Naive thymus-derived CD4-positive, alpha-beta T cell (primary cell): ENCODE measurements at places on chromosomes 4 and X. TPM values are rescaled to one million over a fixed set of nuclear protein-coding genes. Genes with fewer than 3 reads are reported as not detected.

The CWH43 gene
- total RNA-seq = not detected

The GPR78 gene
- total RNA-seq = not detected

The CT45A6 gene
- total RNA-seq = not detected

The EDA2R gene
- 0.62 TPM for total RNA-seq

DNA sequence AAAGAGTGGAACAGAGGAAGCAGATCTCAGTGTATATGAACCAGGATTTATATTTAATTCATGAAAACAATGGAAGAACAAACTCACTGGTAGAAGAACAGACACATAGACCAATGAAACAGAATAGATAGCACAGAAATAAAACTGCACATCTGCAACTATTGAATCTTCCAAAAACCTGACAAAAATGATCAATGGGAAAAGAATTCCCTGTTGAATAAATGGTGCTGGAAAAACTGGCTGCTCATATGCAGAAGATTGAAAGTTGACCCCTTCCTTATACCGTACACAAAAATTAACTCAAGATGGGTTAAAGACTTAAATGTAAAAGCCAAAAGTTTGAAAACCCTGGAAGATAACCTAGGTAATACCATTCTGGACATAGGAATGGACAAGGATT, 391.0 kb downstream of the MAGEB5 start:
- no peak for DNase-seq

DNA sequence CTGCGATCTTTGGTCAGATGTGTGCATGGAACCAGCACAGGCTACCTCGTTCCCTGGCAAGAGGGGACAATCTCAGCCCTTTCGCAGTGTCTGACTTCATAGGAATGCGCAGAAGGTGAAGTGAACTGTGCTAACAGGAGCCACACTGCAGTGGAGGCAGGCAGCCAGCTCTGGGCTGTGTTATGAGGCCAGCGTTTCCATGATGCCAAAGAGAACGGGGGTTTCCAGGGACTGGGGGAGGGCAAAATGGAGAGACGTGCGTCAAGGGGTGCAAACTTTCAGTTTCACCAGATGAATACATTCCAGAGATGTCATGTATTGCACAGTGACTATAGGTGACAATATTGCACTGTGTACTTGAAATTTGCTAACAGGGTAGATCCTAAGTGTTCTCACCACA, 30.4 kb downstream of the CLDN34 start:
- DNase-seq = peak; percentile 64

GRCh38 chr4:4778554-4778953, 80.9 kb upstream of the MSX1 start:
- DNase-seq = no peak

DNA sequence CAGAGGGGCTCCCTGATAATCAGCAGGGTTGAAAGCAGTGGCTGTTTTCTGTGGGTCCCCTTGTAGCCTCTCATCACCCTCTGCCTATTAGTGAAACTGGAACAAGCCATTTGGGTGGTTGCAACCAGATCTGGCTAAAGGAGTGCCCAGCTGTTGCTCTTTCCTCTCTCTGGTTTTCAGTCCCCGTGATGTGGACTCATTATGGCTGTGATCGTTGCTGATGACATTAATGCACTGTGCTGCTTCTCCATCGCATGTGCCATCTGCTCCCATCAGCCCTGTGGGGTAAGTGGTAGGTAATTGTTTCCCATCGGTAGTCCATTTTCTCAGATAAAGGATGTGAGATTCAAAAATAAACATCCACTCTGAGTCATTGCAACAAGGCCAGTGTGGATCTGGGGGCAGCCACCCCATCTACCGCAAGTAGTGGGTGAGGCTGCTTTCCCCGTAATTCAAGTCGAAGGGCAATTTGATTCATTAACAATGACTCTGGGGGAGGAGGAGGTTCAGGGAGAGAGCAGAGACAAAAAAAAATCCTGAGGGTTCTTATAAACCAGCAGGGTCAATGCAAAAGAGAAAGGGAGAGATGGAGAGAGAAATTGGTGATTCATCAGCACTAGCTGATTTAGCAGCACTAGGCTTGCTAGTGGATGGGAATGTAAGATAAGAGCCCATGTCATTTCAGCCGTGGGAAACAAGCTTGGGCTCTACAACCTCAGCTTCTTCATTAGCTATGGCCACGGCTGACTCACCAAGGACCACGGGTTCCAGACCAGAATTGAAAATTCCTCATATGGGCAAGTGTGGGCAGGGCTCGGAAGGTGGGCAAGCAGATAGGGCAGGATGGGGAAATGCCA, 357.8 kb downstream of the MID1IP1 start:
- no peak for DNase-seq

GRCh38 chrX:107677501-107677901, 49.2 kb downstream of the PRPS1 start:
- no peak for DNase-seq

DNA sequence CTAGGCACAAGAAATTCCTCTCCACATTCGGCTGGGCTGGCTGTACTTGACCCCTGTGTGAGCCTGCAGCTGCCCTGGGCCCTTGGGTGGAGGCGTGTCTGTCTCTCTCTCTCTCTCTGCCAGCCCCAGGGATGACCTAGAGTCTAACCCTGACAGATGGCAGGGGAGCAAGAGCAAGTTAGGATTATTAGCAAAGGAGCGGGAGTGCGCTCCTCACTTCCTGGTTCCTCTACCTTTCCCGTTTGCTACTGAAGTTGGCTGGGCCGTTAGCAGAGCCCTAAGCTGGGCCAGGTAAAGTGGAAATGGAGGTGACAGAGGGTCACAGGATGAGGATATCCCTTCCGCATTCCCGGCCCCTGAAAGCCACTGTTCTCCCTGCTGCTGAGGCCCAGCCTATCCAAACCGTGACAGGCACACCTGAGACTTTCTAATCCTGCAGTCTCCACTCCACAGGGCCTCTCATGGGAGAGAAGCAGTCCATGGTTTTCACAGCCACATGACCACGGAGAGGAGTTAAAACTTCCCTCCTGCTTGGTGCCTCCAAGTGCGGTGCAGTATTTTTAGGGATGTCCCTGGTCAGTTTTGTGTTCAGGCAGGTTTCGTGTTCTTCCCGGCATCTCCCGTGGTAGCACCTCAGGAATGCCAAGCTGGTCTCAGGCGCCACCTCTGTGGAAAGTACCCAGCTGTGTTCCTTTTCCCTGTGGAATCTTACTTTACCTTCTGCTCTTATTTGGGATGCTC, 79.3 kb downstream of the CLDN22 start:
- DNase-seq = no peak

DNA sequence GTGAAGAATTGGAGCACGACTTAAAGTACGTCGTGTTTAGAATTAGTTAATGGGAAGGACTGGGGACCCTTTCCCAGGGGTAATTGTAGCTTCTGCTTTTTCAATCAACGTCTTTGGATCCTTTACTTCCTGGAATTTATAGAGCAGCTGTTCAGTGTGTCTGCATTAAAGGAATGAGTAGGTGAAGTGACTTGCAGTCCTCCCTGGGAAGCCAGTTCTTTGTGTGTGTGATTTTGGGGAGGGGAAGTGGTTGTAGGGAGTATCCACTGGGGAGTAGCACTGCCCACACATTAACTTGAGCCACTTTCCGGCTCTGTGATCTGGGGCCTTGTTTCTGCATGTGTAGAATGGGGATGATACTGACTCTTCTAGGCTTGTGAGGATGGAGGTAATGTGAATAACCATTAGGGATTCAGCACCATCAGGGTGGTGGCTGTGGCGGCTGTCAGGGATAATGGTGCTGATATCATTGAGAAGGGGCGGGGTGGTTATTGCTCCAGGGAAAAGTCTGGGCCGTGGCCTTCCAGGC, 54.7 kb downstream of the TMEM131L start:
- no peak for DNase-seq

DNA sequence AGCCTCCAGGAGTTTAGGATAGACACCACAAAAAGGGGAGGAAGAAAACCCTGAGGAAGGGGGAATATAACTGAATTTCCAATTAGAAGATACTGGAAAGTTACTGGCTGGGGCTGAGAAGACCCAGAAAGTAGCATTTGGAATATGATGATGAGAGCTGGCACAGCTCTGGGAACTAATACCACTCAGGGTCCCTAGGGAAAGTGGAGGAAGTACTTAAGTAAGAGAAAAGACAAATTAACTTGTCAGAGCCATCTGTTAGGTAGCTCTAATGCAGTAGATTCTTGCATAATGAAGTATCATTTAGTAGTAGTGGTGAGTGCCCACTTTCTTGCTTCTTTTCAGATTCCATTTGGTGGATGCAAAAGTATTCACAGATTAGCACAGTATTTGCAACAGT, 90.8 kb upstream of the TSPAN5 start:
- DNase-seq = no peak

- DNase-seq = no peak
These were observed 15.0 kb downstream of the SORBS2 start for GRCh38 chr4:185797018-185797417.

GRCh38 chr4:86250006-86250405, 109.8 kb downstream of the MAPK10 start:
- DNase-seq = no peak

DNA sequence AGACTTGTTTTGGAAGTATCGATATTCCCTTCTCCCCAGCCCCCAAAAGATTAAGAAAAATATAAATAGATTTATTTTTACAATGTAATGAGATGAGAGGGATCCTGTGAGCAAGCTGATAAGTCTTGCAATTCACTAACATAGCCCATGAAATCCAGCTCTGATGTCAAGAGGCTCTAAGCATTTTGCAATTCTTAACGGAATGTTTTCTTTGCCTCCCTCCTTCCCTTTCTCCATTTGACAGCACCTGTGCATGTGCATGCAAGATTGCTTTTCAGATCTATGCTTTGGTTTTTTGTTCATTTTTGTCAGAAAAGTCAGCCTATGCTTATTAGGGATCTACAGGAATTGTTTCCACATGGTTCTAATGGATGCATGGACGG, 169.9 kb downstream of the SLIT2 start:
- no peak for DNase-seq

GRCh38 chr4:168588916-168589531, 92.2 kb downstream of the PALLD start:
- no peak for DNase-seq

DNA sequence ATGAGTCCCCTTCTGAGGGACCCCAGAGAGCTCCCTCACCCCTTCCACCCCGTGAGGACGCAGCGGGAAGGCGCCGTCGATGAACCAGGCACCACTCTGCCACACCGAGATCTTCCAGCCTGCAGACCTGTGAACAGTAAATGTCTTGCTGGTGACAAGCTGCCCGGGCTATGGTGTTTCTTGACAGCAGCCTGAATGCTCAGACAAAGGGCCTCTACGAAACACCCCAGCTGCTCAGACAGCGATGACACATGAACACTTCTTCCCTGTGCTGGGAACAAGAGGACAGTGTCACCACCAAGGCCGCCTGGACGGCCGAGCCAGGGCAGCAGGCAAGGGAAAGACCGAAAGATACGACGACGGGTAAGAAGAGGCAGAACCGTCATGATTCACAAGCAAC, 30.6 kb upstream of the GTPBP6 start:
- no peak for DNase-seq
